Activated CD4-positive, alpha-beta T cell treated with anti-CD3 and anti-CD28 coated beads for 36 hours (primary cell): ENCODE measurements at places on chromosomes 2 and 18.

- no peak overlapping the region for H3K4me3 ChIP-seq
- no peaks in the 10 kb centered on the region for H3K36me3 ChIP-seq
- no peak for DNase-seq
- no peak overlapping the region for H3K27ac ChIP-seq
Measured at GRCh38 chr2:159077869-159078268, 109.4 kb downstream of the TANC1 start.

- no peaks in the 10 kb centered on the region for H3K36me3 ChIP-seq
- H3K4me1 ChIP-seq, result no peaks in the 10 kb centered on the region
- no peaks in the 10 kb centered on the region for H3K27me3 ChIP-seq
- no peak for DNase-seq
- H3K27ac ChIP-seq, result no peak overlapping the region
- H3K4me3 ChIP-seq, result no peak overlapping the region
Measured at GRCh38 chr2:129753261-129753660, 226.2 kb upstream of the RAB6C start.

DNA sequence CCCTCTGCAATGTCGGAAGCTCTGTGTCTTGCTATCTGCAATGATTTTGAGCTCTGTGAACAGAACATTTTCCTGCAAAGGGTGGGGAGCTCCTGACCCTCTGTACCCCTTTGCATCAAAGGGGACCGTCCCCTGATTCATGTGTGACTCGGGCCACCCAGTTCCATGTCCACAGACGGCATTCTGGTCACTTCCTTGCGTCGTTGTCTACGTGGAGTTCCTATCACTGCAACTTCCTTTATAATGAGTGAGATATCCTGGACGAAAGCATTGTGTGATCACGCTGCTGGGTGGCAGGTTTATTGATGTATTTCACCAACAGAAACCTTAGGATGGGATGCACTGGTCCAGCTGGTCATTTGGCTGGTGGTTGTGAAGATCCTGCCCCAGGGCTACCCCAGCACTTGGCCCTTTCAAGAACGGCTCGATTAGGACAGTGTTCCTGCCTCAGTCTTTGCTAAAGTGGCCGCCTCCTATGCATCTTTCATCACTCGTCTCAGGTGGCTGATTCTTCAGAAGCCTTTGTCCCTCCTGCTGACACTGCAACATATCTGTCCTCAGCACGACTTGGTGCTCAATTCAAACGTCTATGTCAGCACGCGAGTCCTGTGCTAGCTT, 202.7 kb downstream of the ACKR3 start:
- H3K36me3 ChIP-seq, result no peaks in the 10 kb centered on the region
- H3K4me3 ChIP-seq, result no peak overlapping the region
- no peaks in the 10 kb centered on the region for H3K27me3 ChIP-seq
- H3K27ac ChIP-seq, result no peak overlapping the region

DNA sequence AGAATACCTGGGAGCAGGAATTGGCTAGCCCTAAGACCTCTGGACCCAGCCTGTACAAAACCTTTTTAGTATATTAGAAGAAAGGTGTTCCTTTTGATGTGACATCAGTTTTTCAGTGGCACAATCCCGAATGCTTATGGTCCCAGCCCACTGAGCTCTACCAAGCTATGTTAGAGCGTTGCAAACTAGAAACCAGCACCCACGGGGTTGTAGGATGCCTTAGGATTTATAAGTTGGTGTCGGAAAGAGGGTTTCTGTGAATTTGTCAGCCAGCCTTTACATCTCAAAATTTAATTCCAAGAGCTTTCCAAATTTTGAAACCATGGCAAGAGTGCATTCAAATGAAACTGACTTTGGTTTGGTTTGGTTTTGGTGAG, 499 bp upstream of the LMAN1 start:
- peaks cover 31% of the 10 kb centered on the region for H3K36me3 ChIP-seq
- H3K27me3 ChIP-seq, result no peaks in the 10 kb centered on the region
- peaks cover 29% of the 10 kb centered on the region for H3K4me1 ChIP-seq
- peak overlapping the region; percentile 98 for H3K4me3 ChIP-seq

DNA sequence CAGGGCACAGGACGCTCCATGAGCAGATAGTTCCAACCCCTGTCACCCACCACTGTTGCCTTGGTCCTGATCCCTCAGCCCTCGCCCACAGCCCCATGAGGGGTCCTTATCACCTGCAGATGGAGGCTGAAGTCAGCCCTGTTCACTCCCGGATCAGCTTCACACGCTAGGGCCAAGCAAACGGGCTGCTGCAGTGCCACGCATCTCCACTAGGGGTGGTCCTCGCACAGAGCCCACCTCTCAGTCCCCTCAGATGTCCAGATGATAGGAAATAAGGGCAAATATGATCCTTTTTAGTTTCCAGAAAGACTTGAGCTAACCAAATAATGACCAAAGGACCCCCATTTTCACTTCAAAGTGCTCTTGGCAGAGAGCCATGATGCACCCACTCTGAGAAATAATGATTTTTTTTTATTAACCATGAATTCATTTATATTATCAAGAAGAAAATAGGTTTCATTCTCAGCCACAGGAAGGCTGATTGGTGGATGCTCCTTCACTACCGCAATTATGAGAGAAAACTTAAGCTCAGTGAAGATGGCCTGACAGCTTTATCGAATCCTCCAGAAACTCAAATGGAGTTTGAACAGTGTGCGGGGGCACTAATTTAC, 71.9 kb upstream of the KLHL29 start:
- H3K36me3 ChIP-seq, result no peaks in the 10 kb centered on the region
- H3K27ac ChIP-seq, result no peak overlapping the region
- H3K4me3 ChIP-seq, result no peak overlapping the region

GRCh38 chr2:67627456-67628207, 230.5 kb downstream of the ETAA1 start:
- H3K27ac ChIP-seq, result no peak overlapping the region
- H3K4me1 ChIP-seq, result no peaks in the 10 kb centered on the region
- no peak for DNase-seq
- peaks cover 4% of the 10 kb centered on the region for H3K27me3 ChIP-seq
- H3K4me3 ChIP-seq, result no peak overlapping the region

GRCh38 chr2:9235147-9236044, 28.8 kb downstream of the ASAP2 start:
- no peaks in the 10 kb centered on the region for H3K36me3 ChIP-seq
- H3K4me3 ChIP-seq, result no peak overlapping the region
- H3K27ac ChIP-seq, result no peak overlapping the region
- DNase-seq, result no peak
- H3K4me1 ChIP-seq, result no peaks in the 10 kb centered on the region

- peaks cover 36% of the 10 kb centered on the region for H3K27me3 ChIP-seq
- no peak for DNase-seq
- H3K4me3 ChIP-seq, result no peak overlapping the region
- no peak overlapping the region for H3K27ac ChIP-seq
Measured at GRCh38 chr2:31354837-31355236, 59.7 kb downstream of the XDH start.

GRCh38 chr2:219628235-219628985, 980 bp downstream of the SLC4A3 start:
- peak overlapping the region; percentile 8 for H3K4me3 ChIP-seq
- peaks cover 17% of the 10 kb centered on the region for H3K27me3 ChIP-seq
- no peak overlapping the region for H3K27ac ChIP-seq
- no peaks in the 10 kb centered on the region for H3K36me3 ChIP-seq

DNA sequence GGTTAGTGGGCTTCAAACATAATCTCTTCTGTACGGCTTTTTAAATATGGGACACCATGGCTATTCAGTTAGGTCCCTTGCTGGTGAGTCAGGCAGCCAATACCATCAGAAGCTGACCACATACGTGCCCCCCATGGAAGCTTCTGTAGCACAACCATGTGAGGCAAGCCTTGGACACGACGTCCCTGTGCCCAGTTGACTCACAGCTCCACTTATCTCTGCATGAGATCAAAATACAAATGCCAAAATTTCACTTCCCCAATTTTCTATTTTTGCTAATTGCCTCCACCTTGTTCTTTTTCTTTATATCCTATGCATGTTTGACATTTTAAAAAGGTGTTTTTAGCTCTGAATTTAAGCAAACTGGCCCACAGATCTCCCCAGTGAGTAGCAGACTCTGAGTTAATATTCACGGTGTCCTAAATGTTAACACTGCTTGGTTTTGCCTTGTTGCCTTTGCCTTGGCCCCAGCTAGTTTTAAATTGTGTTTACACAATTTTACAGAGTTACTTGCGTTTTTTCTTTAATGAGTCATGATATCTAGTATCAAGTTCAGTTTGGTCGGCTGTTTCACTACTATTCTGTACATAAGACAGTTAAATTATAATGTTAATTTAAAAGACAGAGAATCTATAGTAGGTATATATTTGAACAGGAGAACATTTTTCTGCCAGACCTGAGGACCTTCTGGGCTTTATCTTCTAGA, 77.5 kb downstream of the CDCA7 start:
- no peak overlapping the region for H3K27ac ChIP-seq
- H3K4me3 ChIP-seq, result no peak overlapping the region
- H3K36me3 ChIP-seq, result no peaks in the 10 kb centered on the region
- peaks cover 11% of the 10 kb centered on the region for H3K27me3 ChIP-seq
- peaks cover 11% of the 10 kb centered on the region for H3K4me1 ChIP-seq
- no peak for DNase-seq

- peak overlapping the region; percentile 17 for H3K27ac ChIP-seq
- DNase-seq, result no peak
- H3K36me3 ChIP-seq, result peaks cover 63% of the 10 kb centered on the region
- no peaks in the 10 kb centered on the region for H3K27me3 ChIP-seq
Measured at GRCh38 chr2:207617011-207617671, 8.1 kb downstream of the METTL21A start.

- H3K36me3 ChIP-seq, result peaks cover 41% of the 10 kb centered on the region
- H3K27me3 ChIP-seq, result no peaks in the 10 kb centered on the region
- no peak overlapping the region for H3K4me3 ChIP-seq
- peak overlapping the region; percentile 72 for H3K27ac ChIP-seq
Measured at GRCh38 chr2:15378148-15378908, 182.8 kb downstream of the NBAS start.

- H3K27me3 ChIP-seq, result no peaks in the 10 kb centered on the region
- peak overlapping the region; percentile 28 for H3K4me3 ChIP-seq
Measured at GRCh38 chr18:10530002-10530401, 4.2 kb downstream of the NAPG start.

DNA sequence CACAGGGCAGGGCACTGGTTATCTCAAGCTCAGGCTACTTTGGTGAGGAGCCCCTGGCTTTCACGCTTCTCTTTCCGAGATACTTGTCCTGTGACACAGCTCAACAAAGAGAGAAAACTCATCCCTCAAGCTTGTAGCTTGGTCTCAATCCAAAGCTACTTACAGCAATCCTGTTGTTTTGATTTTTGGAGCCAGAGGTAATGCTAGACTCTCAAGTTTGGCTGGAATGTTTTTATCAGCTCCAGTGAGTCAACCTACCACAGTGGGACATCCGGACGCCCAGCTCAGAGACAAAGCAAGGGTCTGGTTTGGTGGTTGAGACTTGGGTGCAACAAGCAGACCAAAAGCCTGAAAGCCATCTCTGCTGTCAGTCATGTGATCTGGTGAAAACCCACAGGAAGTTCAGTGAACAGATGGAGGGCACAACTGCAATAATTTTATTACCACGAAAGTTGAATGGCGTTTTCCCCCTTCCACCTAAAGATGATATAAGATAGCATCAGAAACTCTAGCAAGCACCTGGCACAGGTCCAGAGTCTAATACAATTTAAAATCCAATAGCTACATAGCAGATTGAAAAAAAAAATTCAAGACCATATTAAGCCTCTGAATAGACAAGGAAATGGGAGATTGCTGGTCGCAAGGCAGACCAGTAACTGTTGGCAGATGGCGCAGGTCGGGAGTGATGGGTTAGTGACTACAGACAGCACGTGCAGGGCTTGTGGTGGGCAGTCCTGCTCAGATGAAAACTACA, 102.3 kb upstream of the SMAD7 start:
- peaks cover 38% of the 10 kb centered on the region for H3K4me1 ChIP-seq
- DNase-seq, result no peak
- peak overlapping the region; percentile 16 for H3K27ac ChIP-seq
- H3K27me3 ChIP-seq, result no peaks in the 10 kb centered on the region
- peaks cover 9% of the 10 kb centered on the region for H3K36me3 ChIP-seq

DNA sequence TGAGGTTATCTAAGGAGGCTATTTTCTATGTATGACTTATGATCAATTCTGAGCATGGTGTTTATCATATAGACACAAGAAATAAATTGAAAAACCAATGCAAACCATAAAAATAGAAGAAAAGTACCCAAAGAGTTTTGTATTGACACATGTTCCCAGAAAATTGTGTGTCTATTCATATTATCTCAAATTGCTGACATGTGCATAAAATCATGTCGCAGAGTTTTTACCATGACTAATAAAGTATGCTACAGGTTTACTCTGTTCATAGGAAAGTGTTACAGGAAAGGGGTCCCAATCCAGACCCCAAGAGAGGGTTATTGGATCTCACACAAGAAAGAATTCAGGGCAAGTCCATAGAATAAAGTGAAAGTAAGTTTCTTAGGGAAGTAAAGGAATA, 290.7 kb upstream of the NRXN1 start:
- no peaks in the 10 kb centered on the region for H3K4me1 ChIP-seq
- no peaks in the 10 kb centered on the region for H3K36me3 ChIP-seq
- H3K27me3 ChIP-seq, result no peaks in the 10 kb centered on the region

DNA sequence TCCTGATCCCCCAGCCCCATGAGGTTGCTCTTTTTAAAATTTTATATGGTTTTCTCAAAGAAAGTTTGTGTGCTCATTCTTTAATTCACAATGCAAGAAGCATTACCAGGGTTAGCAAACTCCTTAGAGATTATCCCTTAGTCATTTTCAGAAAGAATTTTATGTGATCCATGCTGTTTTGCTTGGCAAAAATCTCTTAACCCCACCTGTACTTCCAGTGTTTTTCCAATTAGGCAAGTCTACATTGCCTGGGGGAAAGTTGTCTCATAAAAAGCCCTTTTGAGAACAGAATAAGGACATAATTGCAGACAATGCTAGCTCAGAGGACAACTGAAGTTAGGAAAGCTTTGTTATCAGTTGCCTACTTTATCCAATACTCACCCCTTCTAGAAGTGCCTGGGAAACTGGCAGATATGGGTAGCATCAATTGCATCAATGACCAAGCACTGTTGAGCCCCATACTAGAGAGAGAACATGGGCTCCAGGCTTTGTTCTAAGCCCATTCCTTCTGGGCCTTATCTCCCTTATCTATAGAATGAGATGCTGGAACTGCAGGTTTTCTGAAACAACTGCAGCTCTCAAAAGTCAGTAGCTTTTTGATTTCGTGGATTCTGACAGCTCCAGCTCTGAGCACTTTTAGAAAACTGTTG, 265.9 kb upstream of the SPHKAP start:
- no peak for DNase-seq
- H3K4me1 ChIP-seq, result no peaks in the 10 kb centered on the region

- no peak overlapping the region for H3K27ac ChIP-seq
- no peak for DNase-seq
- H3K4me1 ChIP-seq, result peaks cover 2% of the 10 kb centered on the region
- no peaks in the 10 kb centered on the region for H3K36me3 ChIP-seq
- H3K4me3 ChIP-seq, result no peak overlapping the region
Measured at GRCh38 chr2:43612944-43613343, 17.1 kb upstream of the THADA start.
